ENCODE measurements at places on chromosomes 5 and 9.

- no peak for DNase-seq
Measured at GRCh38 chr5:19885040-19885824, 102.8 kb downstream of the CDH18 start.

DNA sequence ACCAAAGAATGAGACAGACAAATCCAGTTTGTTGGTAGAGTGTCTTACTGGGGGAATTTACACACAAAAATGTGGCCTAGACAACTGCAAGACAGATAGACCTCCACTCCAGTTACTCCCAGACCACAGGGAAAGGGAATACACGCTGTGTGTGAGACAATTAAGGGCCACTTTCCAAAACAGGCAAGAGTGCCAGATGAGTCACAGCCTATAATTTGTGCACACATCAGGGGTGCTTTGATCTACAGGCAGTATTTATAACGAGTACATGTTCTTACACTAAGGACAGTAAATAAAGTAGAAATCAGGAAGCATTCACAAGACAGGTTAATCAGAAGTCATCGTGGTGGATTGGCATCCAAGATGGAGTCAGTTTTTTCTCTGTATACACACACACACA, 114.8 kb downstream of the ZNF622 start:
- no peak for DNase-seq

GRCh38 chr9:131144201-131144600, 18.8 kb downstream of the NUP214 start:
- DNase-seq = no peak

DNA sequence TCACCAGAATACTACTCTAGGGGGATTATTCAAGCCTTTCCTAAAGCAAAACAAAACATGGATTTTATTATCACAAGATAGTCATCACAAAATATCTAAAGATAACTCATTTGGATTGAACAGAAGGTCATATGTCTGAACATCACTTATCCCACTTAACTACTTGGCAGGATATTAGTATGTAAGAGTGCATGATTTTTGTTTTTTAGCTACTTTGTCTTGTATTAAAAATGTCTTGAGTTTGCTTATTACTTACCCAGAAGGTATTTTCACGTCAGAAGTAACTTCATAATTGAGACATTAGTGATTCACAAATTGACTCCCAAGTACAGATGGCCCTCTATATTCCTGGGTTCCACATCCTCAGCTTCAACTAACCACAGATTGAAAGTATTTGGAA, 113.8 kb downstream of the TLE4 start:
- no peak for DNase-seq

GRCh38 chr5:103444333-103445038, 118.1 kb downstream of the NUDT12 start:
- DNase-seq = no peak

- no peak for DNase-seq
Measured at GRCh38 chr9:114303977-114304376, 18.9 kb upstream of the ORM1 start.

GRCh38 chr9:81427870-81428269, 261.5 kb downstream of the TLE1 start:
- DNase-seq = no peak

- no peak for DNase-seq
Measured at GRCh38 chr5:158701007-158701391, 398.7 kb downstream of the EBF1 start.

GRCh38 chr5:180090098-180090768, 18.7 kb upstream of the RNF130 start:
- DNase-seq = peak; percentile 50

DNA sequence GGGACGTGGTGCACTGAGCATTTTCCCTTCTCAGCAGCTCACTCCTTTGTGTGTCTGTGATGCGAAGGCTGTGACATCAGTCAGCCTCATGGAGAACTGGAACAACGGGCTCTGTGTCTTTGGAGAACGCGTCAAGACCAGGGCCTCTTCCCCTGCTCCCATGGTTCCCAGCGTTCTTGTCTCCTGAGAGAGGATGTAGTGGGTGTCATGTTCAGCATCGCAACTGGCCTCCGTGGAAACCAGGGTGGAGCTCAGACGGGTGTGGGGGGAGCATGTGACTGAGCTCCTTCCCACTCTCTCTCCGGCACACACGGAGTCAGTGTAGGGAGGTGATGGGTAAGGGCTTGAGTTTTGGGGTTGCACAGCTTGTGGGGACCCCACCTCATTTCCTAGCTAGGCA, 59.7 kb downstream of the TENT4A start:
- peak; percentile 5 for DNase-seq

DNA sequence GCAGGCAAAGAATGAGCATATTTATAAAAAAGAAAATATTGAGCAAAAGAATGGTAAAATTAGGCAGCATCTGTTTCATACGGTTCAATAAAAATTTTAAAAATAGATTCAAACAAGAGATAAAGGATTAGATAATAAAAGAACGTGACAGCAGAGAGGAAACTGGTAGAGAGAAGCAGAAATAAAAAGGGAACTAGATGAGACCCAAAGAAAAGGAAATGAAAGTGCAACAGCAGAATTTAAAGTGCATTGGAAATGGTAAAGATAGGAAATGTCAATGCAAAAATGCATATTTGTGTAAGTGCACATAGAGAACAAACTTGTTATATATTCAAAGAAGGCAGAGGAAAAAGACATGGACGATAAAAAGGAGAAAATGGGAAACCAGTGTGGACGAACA, 70.2 kb downstream of the SUSD1 start:
- no peak for DNase-seq

DNA sequence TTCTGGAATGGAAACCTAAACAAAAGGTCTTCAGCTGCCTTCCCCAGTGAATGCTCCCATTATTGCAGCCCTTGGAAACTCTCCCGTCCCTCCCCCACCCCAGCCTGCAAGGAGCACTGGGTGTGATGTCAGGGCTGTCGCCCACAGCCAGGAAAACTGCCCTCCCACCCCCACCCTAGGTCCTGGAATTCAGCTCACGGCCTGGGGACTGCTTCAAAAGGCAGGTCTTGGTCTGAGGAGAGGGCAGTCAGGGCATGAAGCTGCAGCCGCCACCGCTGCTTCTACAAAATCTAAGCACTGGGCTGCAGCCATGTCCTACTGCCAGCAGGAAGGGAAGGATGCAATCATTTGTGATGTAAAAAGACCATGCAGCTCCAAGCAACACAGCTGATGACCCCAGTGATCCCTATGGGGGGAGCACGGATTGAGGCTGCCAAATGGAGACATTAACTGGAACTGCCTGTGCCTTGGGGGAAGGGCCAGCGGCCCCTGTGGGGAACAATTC, 11.4 kb downstream of the GRHPR start:
- DNase-seq = peak; percentile 87

DNA sequence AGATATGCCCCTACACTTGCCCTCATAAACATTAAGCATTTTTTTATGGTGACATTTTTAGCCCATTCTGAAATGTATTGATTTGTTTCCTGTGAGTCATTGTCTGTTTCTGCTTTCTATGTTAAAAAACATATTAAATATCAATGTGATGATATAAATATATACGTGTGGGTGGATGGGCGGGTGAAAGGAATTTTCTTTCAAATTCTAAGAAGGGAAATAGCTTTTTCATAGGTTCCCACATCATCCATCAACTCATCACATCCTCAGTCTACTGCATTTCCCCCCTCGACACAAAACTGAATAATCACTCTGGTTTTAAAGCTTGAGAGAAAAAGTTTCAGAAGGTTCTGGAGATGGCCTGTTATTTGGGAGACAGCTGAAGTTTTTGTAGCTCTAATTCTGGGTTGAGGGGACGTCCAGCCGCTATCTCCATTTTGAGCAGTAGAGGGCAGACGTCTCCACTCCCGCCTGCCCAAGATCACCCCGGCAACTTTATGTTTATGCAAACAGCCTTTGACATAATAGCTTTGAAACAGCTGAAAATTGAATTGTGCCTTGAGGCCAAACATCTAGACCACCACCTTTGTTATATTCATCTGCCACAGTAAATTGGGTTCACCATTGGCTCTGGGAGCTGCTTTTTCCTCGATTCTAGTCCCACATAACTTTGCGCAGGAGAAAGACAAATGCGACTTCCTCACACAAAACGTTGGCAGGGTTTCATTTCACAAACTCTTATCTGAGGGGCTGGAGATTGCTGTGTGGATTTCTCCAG, 216.2 kb upstream of the CLINT1 start:
- peak; percentile 40 for DNase-seq

- no peak for DNase-seq
Measured at GRCh38 chr5:143558048-143558447, 154.6 kb upstream of the NR3C1 start.

DNA sequence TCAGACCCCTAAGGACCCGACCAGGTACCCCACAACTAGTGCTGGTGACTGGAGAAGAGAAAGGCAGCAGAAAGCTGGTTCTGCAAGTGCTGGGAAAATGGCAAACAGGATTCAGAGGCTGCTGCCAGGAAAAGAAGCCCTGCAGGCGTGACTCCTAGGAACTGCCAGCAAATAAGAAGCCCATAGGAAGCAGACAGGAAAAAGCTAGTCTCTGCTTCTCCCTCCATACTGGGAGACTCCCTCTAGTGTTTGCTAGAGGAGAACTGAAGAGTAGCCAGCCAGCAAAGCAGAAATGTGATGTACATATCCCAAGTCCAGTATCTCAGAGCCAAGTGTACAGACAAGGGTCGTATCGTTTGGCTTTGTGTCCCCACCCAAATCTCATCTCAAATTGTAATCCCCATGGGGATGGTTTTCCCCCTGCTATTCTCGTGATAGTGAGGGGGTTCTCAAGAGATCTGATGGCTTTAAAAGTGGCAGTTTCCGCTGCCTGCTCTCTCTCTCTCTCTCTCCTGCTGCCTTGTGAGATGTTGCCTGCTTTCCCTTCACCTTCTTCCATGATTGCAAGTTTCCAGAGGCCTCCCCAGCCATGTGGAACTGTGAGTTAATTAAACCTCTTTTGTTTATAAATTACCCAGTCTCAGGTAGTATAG, 38.1 kb upstream of the TUSC1 start:
- DNase-seq = peak; percentile 21

DNA sequence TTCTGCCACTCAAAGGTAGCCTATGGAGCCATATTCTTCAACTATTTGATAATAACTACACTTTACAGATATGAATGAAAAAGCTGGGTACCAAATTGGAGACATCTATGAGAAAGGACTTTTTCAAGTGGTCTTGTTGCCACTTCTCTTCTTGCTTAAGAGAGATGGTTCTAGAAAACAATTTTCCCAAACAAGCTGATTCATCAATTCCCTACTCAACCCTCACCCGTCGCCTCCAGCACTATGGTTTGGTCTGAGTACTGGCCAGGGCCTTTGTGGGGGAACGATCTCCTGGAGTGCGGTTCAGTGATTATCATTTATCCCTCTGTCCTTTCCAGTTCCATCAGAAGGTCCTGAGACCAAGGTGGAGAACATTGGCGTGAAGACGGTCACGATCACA, 56.8 kb downstream of the IL31RA start:
- DNase-seq = no peak

DNA sequence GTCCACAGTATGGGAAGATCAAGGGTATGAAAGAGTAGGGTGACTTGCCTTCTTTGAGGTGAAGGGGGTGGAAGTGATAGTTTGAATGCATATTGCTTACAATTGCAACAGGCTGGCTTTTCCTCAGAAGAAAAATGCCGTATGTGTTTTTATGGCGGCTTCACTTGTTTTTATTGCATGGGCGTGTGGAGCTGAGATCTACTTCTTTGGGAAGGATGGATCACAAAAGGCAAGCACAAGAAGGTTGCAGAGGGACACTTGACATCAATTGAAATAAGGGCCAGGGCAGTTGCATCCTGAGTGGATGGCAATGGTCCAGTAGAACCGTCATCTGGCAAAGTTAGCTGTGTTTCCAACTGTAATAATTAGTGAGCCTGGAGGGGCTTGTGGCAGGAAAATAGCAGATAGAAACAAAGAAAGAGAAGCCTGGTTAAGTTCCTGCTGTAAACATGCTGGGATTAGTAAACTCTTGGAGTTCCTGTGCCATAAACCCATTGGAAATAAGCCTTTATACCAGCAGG, 138.4 kb downstream of the NTRK2 start:
- no peak for DNase-seq

DNA sequence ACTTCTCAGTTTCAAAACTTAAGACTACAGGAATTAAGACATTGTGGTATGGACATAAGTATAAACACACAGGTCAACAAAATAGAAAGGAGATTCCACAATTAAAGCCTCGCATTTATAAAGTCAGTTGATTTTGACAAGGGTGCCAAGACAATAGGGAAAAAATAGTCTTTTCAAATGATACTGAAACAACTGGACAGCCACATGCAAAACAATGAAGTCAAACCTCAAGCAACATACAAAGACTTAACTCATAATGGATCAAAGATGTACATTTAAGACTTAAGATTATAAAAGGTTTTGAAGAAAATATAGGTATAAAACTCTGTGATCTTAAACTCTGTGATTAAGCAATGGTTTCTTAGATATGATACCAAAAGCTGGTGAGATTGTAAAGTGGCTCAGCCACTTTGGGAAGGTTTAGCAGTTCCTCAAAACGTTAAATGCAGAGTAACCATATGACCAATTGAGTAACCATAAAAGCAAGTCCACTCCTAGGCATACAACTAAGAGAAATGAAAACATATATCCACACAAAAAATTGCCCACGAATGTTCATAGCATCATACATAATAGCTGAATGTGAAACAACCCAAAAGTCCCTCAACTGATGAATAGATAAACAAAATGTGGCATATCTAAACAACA, 22.0 kb downstream of the HINT1 start:
- DNase-seq = no peak

GRCh38 chr5:80686757-80687156, 32.0 kb upstream of the DHFR start:
- no peak for DNase-seq

DNA sequence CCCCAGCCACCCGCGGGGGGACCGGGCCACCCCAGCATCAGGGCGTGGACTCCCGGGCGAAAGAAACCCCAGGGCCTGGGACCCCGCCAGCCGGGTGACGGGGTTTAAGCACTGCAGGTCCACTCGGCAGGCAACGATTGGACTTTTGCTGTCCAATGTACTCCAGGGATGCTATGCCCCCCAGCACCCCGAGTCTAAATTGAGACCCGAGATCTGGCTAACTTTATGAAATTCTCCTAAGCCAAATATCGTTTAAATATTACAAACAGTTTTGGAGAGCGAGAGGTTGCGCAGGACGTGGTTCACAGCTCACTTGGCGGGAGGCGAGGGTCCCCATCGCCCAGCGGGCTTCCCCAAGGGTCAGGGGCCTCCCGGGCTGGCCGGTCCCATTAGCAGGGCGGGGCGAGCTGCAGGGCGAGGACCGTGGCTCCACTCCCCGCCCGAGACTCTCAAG, 384 bp upstream of the MRPS2 start:
- no peak for DNase-seq

- no peak for DNase-seq
Measured at GRCh38 chr9:127963359-127964064, 17.3 kb downstream of the EEIG1 start.

- no peak for DNase-seq
Measured at GRCh38 chr5:125536582-125536981, 790.1 kb upstream of the ZNF608 start.

All from hippocampal formation (tissue), 2 donors.